Activated T-helper 1 cell treated with Interleukin-2 at 50 U/mL for 16 hours (primary cell): ENCODE measurements at places on chromosomes 2 and 18.

DNA sequence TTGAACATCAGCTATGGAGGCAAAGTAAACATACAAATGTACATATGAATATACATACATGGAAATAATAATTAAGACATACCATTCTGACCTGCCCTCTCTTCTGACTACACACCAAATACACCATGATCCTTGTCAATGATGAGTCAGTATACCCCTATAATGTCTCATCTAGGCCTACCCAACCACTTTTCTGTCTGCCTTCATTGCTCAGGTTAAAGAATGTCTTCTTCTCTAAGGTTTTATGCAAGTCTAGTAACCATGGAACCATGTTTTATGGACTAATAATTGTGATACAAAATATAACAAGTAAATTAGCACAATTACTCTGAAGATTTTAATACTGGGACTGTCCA lies 128.7 kb downstream of the NCKAP5 start:
- no peak for DNase-seq

DNA sequence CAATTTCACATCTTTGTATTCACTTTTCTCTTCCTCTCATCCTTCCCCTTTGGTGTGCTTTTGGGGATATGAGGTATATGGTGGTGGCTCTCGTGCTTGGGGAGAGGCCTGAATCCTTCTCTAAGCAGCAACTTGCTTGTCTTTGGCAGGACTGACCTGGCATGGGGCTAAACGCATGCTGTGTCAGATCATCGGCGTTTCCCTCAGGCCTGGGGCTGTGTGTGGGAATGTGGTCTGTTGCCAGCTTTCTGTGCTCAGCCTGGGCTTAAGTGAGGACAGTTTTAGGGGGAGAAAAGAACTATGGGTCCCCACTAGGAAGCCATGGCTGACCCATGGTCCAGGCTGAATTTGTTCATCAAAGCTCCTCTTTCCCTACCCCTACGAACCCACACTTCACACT lies 60.7 kb downstream of the TET3 start:
- no peak for DNase-seq

- DNase-seq, result no peak
Observed at GRCh38 chr2:9889812-9890261, 46.6 kb downstream of the TAF1B start.

DNA sequence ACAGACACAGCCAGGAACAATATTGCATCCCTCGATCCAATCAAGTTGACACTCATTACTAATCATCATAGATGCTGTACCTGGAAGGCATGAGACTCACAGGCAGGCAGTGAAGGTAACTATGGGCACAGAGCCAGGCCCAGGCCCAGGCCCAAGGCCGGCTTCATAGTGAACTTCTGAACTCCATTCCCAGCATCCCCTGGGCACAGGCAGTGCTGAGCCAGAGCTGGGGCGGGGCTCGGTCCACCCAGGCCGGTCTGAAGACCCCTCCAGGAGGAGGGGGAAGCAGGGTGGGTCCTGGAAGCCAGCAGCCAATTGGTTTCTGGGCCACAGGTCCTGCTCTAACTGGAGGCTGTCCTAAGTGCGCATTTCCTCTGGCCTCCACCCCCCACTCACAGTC lies 37.6 kb downstream of the MLPH start:
- no peak for DNase-seq

- DNase-seq, result no peak
Observed at GRCh38 chr2:239463541-239464165, 62.8 kb upstream of the HDAC4 start.

- no peak for DNase-seq
Observed at GRCh38 chr2:37020212-37020886, 54.0 kb upstream of the STRN start.

GRCh38 chr2:197045115-197045514 lies 118.6 kb upstream of the PGAP1 start:
- no peak for DNase-seq

DNA sequence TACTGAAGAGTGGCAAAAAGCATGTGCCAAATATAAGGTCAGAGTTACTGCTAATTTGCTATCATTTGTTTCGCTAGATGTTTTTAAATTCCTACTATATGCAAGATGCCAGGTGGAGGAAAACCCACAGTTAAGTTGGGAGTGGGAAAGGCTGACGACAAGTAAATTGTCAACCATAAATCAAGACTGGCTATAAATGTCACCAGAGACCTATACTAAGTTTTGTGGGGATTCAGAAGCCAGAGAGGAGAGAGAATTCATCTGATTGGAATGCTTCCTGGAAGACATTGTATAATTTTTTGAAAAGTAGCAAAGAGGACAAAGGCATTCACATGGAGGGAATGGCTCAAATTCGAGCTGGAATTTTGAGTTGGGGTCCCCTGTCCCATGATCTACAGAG lies 64.3 kb downstream of the CFAP221 start:
- no peak for DNase-seq

- DNase-seq, result no peak
Observed at GRCh38 chr2:201859949-201860348, 53.6 kb downstream of the CDK15 start.
